Eye (tissue), 1 donor: ENCODE measurements at places on chromosomes 3 and 15.

- DNase-seq, result no peak
These were observed 301.3 kb downstream of the EDEM1 start for GRCh38 chr3:5488771-5489170.

GRCh38 chr15:94297558-94297957 lies 66.2 kb downstream of the MCTP2 start:
- peak; percentile 57 for DNase-seq

DNA sequence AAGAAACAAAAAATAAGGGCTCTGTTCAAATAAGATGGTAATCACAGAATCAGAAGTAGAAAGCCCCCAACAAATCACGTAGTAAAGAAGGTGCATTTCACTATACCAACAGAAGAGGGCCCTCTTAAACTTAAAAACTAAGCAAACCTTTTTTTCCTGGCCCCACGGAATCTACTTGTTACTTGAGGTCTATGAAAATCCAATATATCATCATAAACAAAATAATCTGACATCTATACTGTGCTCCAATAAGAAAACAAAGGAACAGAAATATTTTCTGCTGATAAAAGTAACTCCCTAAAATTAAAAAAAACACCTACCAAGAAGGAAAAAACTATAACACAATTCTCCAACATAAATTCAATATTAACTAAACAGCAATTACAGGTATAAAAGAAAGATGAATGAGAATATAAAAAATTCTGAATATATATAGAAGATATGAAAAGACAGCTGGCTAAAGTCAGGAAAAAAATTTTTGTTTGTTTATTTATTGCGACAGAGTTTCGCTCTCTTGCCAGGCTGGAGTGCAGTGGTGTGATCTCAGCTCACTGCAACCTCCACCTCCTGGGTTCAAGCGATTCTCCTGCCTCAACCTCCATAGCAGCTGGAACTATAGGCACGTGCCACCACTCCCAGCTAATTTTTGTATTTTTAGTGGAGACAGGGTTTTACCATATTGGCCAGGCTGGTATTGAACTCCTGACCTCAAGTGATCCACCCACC lies 81.8 kb downstream of the CLASP2 start:
- DNase-seq, result peak; percentile 78

DNA sequence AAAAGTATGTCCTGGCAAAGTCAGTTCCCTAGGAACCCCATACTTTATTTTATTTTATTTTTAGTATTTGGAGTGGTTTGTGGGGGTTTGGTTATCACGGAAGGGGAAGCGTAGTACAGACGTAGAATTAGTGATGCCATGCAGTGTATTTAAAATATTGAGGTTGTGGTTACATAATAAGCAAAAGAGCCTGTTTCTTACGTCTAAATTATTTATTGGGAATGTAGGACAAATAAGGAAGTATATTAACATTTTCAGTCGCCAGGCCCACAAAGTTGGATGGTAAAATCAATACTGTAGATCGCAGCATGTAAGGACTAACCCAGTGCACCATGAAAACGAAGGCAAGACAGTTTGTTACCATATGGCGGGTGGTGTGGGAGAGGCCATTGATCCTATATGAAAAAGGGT lies 558 bp downstream of the DTWD1 start:
- DNase-seq, result no peak

DNA sequence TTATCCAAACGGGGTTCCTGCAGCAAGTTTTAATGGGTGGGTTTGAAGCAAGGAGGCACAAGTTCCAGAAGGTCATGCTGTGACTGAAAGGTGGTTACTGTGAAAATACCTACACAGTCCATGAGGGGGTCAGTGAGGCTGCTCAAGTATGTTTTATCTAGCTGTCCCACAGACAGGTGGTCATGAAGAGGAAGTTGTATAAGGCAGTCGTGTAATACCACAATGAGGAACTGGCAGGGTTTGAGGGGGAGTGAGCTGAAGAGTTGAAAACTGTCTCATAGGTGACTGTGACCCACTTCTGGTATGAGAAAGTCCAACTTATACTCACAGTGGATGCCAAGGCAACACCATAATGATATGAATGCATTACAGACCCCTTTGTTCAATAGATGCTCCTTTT lies 856.8 kb downstream of the OTOL1 start:
- no peak for DNase-seq

- no peak for DNase-seq
These were observed 9.6 kb downstream of the NDUFAF1 start for GRCh38 chr15:41392659-41393058.

DNA sequence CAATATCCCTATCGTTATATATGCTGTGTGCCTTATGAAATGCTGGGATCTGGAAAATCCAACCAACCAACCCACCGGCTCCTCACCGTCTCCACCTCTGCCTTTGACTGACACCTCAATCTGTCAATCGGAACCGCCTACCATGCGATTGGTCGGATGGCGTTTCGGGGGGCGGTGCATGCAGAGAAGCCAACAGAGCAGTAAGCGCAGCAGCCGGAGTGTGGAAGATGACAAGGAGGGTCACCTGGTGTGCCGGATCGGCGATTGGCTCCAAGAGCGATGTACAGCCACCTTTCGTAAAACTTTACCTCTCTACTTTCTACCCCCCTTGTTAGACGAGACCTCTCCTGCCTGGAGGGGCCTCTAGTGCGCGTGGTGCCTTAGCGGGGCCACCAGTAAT lies 6.3 kb downstream of the CLK3 start:
- no peak for DNase-seq

GRCh38 chr15:89016549-89017041 lies 71.7 kb upstream of the ABHD2 start:
- DNase-seq, result no peak

DNA sequence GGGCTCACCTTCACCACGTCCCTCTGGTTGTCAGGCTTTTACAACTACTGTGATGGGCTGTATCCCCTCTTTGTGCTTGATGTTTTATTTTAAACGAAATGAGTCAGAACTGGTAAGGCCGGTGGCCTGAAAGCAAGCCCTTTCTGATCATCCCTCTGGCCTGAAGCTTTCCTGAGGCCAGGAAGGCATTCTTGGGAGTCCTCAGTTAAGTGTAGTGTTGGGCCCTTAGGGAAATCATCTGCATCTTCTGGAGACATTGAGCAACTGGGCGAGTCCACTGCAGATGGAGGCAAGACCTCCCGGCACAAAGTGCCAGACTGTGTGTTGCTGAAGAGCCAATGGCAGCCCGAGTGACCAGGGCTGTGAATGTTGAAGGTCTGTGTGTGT lies 33.0 kb upstream of the AMOTL2 start:
- no peak for DNase-seq

- no peak for DNase-seq
These were observed 70.8 kb downstream of the RAP2B start for GRCh38 chr3:153232851-153233271.
